IPS-NIHi11 (cell line): ENCODE measurements at places on chromosomes 6 and 20.

DNA sequence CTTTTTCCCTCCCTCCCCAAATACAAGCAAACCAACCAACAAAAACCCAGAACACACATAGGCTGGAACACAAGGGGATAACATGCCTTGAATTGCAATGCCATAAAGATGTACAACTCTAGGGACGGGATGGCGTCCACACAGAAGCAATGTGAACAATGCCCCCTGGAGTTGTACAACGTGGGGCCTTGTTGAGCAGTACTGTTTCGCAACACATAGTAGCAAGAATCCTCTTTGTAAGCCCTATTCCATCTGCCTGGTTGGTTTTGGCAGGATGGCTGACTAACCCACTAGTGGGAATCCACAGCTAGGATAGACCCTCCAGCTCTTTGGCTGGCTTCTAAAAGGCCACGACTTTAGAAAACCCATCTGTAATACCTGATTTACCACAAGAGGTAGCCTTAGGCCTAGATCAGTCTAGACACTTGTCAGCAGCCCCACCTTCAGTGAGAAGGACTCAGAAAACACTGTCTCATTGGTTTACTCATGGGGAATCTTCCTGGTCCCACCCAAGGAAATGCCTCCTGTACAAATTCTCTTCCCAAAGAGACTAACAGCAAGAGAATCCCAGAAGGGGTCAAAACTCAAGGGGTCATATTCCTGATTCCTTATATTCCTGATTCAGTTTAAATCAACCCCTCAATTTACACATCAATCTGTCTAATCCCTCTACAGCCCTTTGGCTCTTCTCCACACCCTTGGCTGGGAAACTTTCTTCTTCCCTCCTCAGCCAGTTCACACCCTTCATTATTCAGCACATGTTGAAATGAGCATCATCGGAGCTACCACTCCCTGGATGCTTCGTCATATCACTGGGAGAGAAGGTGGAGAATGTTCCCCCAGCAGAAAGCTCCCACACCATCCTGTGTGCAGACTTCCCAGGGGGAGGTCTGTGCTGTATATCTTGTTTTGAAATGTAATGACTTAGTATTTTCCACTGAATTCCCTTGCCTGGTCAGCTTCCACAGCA lies 622.4 kb upstream of the FLRT3 start:
- DNase-seq: no peak

- no peak for DNase-seq
These were observed 132.7 kb upstream of the TCF21 start for GRCh38 chr6:133756078-133756695.

GRCh38 chr6:54353975-54354374 lies 45.7 kb downstream of the TINAG start:
- DNase-seq: no peak

- peak; percentile 99 for DNase-seq
These were observed 639 bp upstream of the ZNF335 start for GRCh38 chr20:45972500-45973183.

DNA sequence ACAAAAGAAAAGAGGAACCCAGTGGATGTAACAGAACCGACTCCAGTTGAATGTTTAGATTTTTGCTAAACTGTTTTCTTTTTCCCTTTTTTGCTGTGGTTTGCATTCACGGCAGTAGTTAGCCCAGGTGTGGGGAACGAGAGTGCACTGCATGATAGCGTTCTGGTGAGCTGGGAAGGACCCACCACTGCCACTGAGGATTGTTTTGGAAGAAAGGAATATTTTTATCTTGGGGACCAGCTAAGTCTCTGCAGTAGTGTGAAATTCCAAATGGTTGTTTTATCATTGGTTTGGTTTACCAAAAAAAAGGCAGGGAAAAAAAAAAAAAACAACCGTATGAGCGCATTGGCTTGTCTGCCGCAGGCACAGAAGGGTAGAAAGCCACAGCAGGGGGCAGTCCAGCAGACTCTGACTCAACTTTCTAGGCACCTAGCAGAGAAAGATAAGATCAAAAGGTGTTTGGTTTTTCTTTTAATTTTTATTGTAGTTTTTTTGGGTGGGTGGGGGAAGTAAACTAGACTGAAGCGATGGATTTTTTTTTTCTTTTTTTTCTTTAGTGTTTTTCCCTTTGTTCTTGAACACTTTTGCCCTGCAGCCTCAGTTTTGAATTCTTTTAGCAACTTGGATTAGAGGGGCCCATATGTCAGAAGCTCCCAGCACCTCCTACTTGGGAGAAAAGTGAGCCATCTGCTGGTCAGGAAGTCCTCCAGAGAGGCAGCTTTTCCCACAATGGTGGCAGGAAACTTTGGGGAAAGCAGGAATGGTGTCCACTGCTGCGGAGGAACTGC lies 13.5 kb upstream of the RAB5IF start:
- peak; percentile 39 for DNase-seq

- DNase-seq: no peak
These were observed 262.0 kb downstream of the BMP7 start for GRCh38 chr20:57004416-57004815.

DNA sequence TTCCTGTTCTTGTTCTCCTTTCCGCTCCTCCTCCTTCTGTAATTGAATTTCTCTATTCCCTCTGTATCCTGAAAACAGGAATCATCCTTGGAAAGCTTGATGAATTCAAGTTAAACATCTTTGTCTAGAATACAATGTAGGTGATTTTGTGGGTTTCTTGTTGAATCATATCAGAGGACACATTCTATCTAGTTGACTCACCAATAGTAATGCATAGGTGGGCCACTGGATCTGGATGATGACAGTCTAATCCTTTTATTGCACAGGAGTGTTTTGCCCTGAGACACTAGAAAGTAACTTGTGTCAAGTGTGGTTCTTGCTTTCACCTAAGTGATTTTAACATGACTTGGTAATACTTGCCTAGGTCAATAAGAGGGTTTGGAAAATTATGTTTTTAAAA lies 164.3 kb downstream of the RFPL4B start:
- DNase-seq: no peak

DNA sequence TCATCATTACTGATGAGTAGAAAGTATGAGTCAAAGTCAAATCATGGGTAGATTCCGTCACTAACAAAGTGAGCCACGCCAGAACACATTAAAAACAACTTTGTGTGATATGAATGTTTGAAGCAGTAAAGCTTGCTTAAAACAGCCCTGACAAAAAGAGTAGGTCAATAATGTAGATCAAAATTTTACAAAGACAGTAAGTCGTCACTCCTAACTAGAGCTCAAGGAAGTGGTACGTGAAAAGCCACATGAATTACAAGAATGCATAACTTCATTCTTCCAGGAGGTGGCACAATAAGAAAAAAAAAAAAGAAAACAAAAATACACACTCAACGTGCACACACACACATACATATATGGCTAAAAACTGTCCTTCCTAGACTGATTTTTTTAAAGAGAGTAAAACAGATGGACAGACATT lies 69.9 kb downstream of the HACE1 start:
- peak; percentile 10 for DNase-seq

DNA sequence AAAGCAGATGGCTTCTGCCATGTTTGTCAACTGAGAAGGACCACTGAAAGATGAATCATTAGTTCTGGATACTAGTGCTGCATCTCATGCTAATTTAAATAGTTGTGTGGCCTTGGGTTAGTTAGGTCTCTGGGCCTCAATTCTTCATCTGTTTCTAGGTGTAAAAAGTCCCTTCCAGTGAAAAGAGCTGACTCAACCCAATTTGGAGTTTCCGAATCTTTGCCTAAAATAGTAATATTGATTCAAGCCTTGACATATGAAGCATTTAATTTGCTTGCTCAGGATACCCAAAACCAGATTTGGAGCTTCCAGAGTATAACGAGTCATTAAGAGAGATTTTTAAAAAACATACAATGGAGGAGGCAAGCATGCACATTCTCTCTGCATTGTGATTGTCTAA lies 163.9 kb downstream of the LMBRD1 start:
- DNase-seq: no peak

- no peak for DNase-seq
These were observed 94.7 kb downstream of the RPP40 start for GRCh38 chr6:4909063-4909706.

- no peak for DNase-seq
These were observed 63.5 kb downstream of the THBS2 start for GRCh38 chr6:169190144-169190584.

DNA sequence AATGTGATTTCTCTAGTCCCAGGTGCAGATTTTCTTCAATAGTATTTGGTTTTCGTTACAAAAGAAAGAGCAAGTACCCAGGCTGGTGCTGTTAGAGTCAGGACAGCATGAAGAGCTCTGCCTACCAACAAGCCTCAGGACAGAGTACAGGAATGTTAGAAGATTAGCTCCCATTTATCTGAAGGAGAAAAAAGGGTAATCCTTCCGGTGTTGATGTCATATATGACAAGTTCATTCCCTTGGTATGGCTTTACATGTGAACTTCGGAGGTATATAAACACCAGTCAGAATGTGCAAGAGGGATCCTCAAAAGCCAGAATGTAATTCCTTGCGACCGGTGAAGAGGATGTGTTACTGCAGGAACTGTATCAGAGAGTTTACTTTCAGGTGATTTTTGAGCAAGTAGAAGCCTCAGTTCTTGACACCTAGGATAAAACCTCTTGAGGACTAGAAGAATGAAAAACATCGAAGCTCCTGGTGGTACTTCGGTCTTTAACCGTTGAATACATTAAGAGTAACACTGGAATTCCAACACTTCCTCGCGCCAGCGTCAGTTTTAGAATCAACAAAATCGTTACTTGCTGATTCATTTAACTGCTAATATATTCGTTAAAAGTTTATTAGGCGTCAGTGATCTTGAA lies 194.2 kb upstream of the ZNF184 start:
- DNase-seq: no peak

DNA sequence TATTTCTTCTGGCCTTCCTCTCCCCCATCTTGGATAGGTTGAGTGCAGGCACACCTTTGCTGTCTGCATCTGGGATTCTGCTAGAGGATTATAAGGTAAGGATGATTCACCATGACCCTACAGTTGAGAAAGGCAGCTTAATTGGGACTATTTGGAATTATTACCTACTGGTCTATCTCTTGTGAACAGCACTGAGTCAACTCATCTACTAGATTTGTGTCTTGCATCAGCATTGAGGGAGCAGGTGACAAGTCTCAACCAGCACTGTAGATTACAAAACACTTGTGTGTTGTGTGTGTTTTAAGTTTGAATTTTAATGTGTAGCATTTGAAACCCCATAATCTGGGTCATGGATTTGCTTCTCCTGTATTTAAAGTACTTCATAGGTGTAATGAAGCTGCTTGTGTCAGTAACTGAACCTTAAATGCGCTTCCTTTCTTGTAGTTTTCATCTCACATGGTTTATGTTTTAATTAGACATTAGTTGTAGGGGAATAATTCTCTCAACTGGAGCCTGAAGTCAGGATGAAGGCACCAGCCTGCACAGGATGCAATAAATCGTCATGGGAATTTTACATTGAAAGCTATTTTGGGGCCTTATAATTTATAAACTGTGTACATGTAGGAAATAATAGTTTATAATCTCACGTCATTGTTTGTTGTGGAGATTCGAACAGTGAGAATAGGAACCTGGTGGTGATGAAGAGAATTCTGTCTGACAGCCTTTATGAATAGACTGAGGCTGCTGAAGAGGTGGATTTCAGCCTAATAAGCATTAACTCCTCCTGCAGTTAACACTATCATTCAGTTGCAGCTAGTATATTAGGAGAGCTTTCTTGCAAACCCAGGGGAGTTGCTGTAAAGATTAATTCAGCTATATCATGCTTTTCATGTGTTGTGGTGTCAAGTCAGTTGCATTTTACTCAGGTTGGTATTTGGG lies 125.1 kb downstream of the JARID2 start:
- no peak for DNase-seq

GRCh38 chr6:43985329-43985728 lies 141.9 kb downstream of the MRPL14 start:
- DNase-seq: no peak

GRCh38 chr6:162443101-162443500 lies 284.5 kb downstream of the PRKN start:
- DNase-seq: peak; percentile 15

DNA sequence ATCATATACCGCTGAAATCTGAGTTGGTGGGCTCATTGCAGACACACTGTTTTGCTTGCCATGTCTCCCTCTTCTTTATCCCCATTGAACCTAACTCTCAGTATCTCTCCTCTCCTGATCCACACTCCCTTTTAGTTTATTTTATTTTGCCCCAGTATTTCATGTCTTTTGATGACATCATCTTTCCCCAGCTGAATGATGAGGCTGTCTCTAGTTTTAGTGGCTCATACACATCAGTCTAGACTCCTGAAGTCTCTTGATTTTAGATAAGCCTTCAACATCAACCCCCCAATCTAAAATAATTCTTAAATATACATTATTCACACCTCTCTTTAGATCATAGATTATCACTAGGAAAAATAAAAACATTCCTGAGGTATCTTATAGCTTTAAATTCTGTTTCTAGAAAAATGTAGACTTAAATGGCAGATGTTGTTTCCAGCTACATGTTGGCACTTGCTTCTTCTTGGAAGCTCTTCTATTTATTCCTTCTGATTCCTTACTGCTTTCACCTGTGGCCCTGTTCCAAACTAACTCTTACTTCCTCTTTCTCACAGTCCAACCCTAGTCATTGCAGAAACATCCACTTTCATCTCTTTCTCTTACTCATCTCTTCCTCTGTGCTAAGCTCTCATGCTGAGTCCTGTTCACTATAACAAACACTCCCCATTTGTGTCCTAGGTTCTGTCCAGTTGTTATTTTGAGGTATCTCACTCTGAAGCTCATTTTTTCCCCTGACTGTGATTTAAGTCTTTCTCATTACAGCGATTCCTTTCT lies 191.9 kb upstream of the SLC35B3 start:
- no peak for DNase-seq

GRCh38 chr20:48758206-48758820 lies 69.5 kb downstream of the PREX1 start:
- no peak for DNase-seq

- DNase-seq: no peak
These were observed 31.9 kb upstream of the PSMF1 start for GRCh38 chr20:1086277-1087213.

DNA sequence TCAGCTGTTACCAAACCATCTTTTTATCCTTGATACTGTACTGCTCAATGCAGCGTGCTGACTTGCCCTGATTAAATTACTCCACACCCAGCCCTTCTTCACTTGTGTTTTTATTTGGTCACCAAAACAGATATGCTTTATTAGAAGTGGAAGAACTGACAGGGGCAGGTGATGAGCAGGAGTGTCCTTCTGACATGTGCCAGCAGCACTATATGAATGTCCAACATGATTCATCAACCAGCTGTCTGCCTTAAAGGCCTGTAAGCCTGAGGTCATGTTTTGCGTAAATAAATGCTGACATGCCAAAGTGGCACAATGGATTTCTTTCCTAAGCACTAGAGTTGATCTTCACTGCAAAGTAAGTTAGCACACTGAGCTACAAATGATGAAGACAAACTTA lies 15.4 kb downstream of the POPDC3 start:
- no peak for DNase-seq

DNA sequence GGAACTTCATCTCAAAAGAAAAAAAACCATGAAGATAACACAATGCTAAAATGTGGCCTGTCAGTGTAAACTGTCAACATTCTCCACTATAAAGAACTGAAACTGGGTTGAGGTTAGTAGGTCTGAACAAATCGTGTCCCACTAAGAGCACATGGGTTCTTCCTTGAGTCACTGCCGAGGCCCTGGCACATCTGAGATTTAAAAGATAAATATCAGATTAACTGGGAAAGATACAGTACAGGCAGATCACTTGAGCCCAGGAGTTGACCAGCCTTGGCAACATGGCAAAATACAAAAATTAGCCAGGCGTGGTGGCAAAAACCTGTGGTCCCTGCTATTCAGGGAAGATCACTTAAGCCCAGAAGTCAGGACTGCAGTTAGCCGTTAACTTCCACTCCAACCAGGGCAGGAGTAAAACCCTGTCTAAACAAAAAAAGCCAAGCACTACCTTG lies 5.6 kb downstream of the EEF1A1 start:
- DNase-seq: no peak
